ENCODE measurements at places on chromosomes 7 and 10.

DNA sequence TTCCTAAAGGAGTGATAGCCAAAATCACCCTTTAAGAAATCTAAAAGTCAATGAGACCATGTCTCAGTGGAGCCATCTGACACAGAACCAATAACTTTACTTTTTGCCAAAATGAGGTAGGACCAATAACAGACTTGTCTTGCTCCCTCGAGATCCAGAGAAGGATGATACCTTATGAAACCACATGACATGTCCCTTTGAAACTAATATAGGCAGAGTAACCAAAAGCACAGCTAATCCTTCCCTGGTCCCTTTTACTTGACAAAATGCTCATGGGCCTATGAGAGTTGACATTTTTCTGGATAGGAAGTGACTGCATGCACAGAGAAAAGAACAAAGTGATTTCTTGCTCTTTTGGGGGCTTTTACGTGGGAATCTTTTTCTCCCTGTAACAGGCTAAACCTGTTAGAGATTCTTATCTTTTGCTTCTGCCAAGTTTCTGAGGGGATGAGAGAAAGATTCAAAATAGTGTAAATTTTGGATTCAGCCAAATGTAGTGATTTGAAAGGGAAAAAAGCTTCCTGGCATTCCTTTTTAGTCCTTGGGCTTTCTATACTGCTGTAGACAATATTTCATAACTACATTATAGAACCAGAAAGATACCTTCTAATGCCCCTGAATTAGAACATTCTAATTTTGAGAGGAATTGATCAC lies 87.6 kb downstream of the ARMH3 start:
- DNase-seq: no peak

GRCh38 chr7:119733127-119733879 lies 539.7 kb upstream of the KCND2 start:
- peak; percentile 45 for DNase-seq

DNA sequence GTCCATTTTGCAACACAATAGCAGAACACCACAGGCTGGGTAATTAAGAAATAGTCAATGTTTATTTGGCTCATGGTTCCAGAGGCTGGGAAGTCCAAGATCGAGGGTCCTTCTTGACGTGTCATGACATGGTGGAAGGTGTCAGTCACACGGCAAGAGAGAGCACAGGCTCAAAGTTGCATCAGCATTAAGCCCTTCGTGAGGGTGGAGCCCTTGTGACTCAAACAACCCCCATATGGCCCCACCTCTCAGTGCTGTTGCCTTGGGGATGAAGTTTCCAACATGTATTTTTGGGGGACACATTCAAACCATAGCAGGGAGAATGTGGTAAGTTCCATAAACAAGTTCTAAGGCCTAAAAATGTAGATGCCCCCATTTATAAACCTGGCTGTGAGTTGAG lies 24.6 kb upstream of the GTPBP4 start:
- no peak for DNase-seq

DNA sequence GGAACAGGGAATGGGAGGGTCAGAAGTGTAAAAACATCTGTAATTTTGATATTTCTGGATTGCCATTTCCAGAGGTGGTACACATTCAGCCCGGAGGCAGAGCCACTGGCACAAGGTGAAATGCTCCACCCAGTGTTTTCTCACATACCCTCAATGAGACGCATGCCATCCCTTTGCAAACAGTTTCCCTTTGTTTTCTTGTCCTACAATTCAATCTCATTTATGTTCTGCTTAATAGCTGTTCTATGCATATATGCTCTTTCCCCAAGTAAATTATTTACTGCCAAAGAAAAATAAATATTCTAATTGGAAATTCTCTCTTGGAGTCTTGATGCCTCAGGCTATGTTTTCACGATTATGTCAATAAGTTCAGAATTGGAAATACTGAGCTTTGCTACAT lies 369.7 kb upstream of the AKR1E2 start:
- DNase-seq: no peak
